ENCODE measurements at places on chromosomes 16 and 17.

- DNase-seq: peak; percentile 59
Measured at GRCh38 chr16:87317750-87318644, 805 bp upstream of the C16orf95 start.

- DNase-seq: no peak
Measured at GRCh38 chr16:50378417-50378816, 9.6 kb upstream of the BRD7 start.

DNA sequence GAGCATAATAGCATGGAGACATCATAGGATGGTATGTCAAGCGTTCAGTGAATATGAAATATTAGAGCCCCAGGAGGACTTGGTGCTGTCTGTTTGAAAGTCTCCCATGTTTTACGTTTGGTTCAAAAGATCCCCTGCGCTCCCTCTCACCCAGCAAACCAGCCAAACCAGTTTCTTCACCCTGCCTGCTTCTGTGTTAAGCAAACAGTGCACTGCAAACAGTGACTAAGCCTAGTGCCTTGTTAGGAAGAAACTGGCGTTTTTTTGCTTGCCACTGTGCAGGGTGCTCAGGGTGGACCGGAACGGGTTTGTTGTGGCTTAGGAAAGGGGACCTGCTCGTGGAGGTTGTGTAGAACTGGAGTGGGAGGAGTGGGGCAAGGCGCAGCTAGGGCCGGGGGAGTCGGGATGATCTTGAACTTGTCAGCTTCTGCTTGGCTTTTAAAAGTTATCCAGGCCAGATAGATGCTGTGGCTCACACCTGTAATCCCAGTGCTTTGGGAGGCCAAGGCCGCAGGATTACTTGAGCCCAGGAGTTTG, 7.7 kb downstream of the CDH1 start:
- no peak for DNase-seq

DNA sequence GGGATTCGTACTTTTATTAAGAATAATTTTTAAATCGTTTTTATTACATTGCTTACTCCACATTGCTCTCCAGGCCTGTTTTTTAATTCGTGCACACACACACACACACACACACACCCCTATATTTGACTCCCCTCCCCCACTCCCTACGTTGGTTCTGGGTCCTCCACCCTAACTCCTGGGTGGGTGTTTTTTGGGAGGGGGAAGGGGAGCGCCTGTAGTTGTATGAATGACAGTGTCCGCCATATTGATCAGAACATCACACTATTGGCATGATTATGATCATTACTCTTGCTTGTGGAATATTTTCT, 1.3 kb downstream of the GNAO1 start:
- no peak for DNase-seq

DNA sequence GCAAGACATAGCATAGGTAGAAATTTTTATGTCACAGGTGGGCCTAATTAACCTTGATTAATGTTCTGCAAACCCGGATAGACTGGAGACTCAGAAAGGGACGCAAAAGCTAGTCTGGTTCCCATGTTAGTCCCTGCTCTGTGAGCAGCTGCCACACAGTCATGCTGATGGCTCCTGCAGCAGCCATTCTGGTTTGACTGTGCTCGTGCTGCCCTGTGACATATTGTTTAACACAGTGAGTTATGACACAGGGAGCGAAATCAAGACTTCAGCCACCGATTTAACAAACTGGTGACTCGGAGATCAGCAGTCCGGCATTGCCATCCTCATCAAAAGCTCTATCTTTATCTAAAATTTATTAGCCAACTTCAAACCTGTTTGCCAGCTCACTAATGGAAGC, 169.8 kb downstream of the WWOX start:
- no peak for DNase-seq

DNA sequence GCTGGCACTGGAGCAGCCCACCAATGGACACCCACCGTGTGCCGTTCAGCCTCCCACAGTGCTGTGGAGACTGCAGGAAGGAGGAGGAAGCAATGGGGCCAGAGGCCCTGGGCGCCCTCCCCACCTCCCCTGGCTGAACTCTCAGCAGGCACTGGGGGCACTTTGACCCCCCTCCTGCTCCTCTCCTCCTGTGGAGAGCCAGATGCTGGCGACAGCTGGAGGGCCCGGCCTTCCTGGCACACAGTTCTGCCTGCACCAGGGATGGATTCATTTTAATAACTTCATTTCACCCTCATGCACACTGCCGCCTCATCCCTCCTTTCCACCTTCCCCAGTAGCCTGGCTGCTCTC, 6.0 kb downstream of the NXPH3 start:
- DNase-seq: no peak

GRCh38 chr16:14452066-14452465, 178.0 kb downstream of the PARN start:
- DNase-seq: no peak

DNA sequence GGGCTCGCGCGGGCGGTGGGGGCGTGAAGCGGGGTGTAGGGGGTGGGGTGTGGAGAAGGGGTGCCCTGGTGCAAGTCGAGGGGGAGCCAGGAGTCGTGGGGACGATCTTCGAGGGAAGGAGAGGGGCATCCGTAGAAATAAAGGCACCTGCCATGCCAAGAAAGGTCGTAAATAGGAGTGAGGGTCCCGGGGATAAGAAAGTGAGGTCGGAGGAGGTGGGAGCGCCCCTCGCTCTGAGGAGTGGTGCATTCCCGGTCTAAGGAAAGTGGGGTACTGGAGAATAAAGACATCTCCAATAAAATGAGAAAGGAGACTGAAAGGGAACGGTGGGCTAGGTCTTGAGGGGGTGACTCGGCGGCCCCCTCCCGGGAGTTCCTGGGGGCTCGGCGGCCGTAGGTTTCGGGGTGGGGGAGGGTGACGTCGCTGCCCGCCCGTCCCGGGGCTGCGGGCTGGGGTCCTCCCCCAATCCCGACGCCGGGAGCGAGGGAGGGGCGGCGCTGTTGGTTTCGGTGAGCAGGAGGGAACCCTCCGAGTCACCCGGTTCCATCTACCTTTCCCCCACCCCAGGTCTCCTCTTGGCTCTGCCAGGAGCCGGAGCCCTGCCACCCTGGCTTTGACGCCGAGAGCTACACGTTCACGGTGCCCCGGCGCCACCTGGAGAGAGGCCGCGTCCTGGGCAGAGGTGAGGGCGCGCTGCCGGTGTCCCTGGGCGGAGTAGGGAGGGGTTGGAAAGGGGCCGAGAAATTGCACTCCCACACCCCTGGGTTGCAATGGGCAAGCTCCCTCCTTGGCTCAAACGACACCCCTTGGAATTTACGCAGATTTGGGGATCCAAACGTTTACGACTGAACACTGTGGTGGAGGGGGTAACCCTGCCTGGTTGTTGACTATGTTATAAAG, 888 bp downstream of the CDH1 start:
- DNase-seq: no peak

DNA sequence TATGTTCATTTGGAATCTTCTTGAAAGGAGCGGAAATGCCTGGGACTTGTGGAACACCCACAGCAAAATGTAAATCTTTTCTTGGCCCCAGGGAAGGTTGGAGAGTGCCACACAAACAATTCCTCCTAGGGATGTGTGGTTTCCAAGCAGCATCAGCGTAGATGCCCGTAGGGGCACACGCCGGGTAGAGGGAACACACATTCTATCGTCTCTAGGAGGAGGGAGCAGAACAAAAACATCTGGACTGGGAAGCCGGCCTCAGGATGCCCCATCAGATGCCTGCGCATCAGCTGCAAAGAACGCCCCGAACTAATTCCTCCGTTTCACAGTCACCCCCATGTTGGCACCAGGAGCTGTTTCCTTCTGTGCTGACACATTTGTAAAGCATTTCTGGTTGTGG, 357.9 kb upstream of the ZFHX3 start:
- peak; percentile 7 for DNase-seq

DNA sequence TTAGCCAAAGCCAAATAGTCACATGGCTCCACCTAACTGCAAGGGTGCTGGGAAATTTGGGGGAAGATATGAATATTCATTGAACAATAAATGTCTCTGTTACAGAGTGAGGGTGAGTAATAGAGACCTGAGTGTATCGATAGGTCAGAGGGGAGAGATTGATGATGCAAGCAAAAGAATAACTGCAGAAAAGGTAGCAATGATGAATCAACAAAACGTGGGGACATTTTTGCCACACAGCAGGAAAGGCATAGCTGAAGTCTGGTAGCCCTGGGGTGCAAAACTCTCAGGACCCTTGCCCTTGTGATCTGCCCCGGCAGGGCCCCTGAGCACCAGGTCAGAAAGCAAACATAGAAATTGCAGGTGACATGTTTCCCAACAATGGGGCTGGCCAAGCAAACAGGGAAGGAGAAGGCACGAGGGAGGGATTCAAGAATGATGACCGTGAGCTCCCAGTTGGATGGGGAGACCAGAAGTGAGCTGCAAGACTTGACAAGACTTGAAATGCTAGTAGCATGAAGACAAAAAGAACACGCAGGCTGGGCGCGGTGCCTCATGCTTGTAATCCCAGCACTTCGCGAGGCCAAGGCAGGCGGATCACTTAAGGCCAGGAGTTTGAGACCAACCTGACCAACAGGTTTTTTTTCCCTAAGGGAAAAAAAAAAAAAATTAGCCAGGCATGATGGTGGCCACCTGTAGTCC, 12.7 kb upstream of the HERPUD1 start:
- no peak for DNase-seq

- peak; percentile 85 for DNase-seq
Measured at GRCh38 chr16:22948603-22949368, 134.8 kb downstream of the HS3ST2 start.

DNA sequence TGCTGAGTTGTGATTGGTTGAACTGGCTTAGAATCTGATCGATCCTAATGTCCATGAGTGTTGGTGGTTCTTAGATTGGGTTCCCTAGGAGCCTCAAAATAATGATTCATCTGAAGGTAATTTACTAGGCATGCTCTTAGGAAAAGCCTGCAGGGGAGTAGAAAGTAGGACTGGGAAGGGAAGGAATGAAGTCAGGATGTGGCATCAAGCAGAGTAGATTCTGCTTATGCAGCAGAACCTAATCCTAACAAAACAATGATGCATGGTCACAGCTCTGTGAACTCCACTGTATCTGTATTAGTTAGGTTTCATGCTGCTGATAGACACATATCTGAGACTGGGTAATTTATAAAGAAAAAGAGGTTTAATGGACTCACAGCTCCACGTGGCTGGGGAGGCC, 132.5 kb downstream of the HS3ST2 start:
- no peak for DNase-seq

- no peak for DNase-seq
Measured at GRCh38 chr16:78729687-78730086, 630.2 kb downstream of the WWOX start.

DNA sequence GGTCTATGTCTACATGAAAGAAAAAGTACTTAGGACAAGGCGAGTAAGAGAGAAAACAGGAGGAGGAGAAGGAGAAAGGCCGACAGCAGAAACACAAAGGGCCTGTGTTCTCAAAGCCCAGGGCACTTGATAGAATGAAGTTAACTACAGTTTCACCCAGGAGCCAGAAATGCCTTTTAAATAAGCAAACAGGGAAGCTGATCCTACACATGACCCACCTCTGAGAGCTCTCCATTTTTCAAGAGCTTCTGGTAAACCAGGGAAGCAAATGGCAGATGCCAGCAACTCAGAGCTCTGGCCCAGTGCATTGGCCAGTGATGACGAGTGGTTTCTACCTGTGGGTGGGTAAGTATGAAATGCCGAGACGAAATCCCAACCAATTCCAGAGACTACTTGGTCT, 163.4 kb downstream of the ZFHX3 start:
- DNase-seq: no peak

- peak; percentile 34 for DNase-seq
Measured at GRCh38 chr16:57422026-57422944, 17.7 kb downstream of the CCL17 start.

DNA sequence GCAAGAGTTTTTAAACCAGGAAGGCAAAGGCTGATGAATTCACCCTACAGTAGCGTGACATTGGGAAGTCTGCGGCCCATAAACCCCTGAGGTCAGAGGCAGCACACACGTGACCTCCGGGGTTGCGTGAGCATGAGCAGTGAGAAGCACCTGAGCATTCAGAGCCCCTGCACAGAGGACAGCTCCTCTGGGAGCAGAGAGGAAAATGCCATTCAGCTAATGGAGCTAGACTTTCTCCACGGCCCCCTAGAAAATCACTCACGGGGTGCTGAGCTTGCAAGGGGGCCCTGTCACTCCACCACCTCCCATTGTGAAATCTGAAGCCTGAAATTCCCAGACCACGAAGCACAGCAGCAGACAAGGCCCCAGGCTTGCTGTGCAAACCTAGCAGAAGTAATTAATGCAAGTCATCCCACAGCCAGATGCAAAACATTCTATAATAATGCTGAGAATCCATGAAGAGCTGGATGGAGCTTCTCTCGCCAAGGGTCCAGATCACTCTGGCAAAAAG, 114.9 kb upstream of the RCVRN start:
- no peak for DNase-seq

DNA sequence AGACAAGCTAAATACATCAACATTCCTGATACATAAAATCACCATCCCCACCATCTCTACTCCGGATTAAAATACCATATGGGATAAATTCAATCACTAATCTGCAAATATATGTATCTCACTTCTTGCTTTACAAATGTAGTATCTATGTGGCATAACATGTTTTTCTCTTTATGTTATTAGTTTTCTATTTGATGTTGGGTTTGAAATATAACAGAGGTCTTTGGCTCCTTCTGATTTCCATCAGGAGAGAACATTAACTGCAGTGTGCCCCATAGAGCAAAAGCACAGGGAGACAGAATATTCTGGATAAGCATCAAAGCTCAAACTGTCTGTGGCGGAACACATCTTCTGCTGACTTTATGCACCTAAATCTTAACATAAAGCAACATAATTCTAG, 547.2 kb upstream of the CDH8 start:
- no peak for DNase-seq

GRCh38 chr16:74736531-74737157, 36.0 kb upstream of the MLKL start:
- DNase-seq: peak; percentile 25

DNA sequence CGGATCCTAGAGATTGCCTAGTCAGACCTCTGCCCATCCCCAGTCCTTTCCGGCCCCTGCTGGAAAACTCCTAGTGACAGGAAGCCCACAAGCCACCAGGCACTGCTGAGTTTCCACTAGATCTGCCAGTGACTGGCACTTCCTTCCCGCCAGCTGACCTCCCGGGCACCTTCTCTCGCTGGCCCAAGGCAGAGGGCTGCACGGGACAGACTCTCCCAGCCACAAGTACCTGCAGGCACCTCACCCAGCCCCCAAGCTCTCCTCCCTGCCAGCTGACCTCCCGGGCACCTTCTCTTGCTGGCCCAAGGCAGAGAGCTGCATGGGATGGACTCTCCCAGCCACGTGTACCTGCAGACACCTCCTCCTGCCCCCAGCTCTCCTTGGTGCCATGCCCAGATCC, 66.3 kb upstream of the DOC2B start:
- DNase-seq: no peak

- DNase-seq: peak; percentile 75
Measured at GRCh38 chr16:20897253-20897897, 2.8 kb downstream of the DCUN1D3 start.

GRCh38 chr17:76004750-76005262, 4.2 kb downstream of the CDK3 start:
- no peak for DNase-seq

DNA sequence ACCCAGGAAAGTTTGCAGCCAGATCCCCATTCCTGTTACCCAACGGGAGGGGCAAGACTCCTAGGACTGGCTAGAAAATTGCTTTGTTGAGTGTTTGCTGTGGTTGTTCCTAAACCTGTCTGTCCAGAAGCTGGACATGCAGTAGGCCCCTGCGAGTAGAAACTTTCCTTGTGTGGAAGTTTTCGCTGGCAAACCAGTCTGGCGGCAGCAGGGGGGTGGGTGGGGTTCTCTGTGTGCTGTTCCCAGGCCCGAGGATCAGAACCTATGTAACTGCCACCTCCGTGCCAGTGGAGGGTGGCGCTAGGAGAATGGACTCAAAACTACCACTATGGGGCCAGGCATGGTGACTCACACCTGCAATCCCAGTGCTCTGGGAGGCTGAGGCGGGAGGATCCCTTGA, 9.2 kb downstream of the SGSM2 start:
- DNase-seq: no peak

- DNase-seq: no peak
Measured at GRCh38 chr16:55151561-55152305, 172.3 kb upstream of the IRX6 start.

Data from foreskin fibroblast (primary cell).